Mesenteric fat pad (tissue), 1 donor: ENCODE measurements at places on chromosomes 13 and 19.

DNA sequence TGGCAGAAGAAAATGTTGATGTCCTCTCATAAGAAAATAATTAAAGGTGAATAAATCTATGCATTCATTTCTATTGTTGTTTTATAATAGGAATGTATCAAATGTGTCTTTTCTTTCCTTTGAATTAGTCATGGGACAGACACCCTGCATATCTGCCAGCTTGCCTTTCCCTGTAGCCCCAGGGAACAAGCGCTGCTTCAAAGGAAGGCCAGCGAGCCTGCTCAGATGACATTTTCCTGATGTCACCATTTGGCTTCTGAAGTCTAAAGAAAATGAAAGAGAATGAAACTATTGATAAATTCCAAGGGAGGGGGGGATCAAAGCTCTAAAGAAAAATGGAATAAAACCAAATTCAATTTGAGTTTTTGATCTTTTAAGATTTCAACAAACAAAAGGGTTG lies 574.8 kb downstream of the IRS2 start:
- DNase-seq = no peak

- DNase-seq = no peak
These were observed 1.1 kb downstream of the KMT5C start for GRCh38 chr19:55340784-55341147.

DNA sequence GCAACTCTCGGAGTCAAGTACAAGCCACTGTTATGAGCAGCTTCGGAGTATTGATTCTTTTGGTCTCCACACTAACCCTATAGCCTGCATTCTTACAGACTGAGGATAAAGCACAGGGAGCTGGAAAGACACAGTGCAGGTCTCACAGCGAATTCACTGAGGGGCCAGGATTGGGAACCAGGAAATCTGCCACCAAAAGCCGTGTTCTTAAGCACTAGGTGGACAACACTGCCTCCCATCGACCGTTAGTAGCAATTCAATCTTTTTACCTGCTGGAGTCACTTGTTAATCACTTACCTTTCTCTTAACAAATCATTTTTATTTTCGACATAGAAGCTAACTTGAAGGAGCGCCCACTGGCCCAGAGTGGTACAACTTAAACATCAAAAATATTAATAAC lies 6.3 kb downstream of the PMIS2 start:
- DNase-seq = no peak

DNA sequence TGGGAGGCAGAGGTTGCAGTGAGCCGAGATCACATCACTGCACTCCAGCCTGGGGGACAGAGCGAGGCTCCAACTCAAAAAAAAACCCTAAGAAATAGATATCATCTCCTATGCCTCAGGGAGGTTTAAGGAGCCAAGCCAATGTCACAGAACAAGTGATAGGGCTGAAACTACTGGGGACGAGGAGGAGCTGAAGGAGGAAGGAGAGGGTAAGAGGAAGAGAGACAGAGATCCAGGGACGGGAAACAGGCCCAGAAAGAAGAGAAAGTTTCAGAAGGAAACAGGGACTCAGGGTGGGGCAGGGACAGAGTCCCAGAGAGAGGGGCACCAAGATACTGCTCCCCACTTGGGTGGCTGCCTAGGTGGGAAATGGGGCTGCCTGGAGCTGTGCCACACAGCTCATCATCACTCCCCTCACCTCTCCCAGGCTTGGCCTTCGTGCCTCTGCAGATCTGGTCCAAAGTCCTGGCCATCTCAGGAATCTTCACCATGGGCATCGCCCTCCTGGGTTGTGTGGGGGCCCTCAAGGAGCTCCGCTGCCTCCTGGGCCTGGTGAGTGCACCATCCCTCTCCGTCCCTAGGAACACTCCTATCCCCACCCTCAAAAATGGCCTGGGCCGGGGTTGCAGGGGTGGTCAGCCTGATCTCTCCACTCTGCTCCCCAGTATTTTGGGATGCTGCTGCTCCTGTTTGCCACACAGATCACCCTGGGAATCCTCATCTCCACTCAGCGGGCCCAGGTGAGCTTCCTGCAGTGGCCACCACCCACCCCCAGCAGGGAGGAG lies 1.5 kb downstream of the CD37 start:
- DNase-seq = peak; percentile 87

GRCh38 chr13:73162912-73163911 lies 104.4 kb downstream of the KLF5 start:
- no peak for DNase-seq

DNA sequence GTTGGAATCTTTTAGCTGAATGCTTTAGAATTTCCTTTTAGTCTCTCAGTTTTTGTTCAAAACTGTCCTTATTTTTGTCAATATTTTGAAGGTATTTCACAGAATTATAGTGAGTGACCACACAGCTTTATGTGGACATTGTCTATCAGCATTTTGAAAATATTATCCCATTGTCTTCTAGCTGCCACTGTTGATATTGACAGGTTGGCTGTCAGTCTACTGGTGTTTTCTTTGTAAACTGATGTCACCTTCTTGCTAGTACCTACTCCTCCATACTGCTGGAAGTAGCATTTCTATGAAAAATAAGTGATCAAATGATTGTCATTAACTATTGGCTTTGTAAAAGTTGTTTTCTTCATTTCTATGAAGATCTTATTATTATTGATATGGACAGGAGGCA lies 256.8 kb downstream of the KLF12 start:
- DNase-seq = no peak

- DNase-seq = no peak
These were observed 10.5 kb downstream of the ZNF112 start for GRCh38 chr19:44345959-44346358.

DNA sequence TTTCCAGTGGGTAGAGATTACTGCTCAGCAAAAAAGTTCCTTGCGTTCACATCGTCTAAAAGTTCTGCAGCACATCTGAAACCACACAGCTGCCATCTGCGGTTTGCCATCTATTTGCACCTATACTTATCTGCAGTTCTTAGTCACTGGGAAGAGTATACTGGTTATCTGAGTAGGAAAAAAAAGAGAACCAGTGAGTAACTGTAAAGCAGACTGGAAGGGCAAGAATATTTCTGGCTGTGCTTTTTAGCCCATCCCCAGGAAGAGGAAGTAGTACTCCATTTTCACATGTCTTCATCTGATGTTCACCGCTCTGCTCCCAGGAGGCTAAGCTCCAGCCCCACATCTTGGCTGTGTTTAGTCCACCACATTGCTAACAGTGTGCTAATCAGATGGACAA lies 35.6 kb downstream of the EFNB2 start:
- no peak for DNase-seq

DNA sequence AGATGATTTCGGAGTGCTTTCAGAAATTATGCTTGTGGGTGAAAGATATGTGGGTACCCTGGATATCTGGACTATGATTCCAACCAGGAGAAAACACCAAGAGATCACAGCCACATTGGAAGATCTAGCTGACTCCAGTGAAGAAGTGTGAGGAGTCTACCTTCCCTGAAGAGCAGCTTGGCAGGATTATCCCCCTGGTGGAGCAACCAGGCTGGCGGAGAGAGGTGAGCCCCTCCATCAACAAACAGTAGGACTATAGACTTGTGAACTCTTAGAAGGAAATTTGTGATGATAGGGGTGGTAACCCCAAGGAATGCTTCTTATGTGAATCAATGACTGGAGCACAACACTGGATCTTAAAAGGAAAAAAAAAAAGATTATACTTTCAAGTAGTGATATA lies 47.8 kb upstream of the DIAPH3 start:
- DNase-seq = no peak

DNA sequence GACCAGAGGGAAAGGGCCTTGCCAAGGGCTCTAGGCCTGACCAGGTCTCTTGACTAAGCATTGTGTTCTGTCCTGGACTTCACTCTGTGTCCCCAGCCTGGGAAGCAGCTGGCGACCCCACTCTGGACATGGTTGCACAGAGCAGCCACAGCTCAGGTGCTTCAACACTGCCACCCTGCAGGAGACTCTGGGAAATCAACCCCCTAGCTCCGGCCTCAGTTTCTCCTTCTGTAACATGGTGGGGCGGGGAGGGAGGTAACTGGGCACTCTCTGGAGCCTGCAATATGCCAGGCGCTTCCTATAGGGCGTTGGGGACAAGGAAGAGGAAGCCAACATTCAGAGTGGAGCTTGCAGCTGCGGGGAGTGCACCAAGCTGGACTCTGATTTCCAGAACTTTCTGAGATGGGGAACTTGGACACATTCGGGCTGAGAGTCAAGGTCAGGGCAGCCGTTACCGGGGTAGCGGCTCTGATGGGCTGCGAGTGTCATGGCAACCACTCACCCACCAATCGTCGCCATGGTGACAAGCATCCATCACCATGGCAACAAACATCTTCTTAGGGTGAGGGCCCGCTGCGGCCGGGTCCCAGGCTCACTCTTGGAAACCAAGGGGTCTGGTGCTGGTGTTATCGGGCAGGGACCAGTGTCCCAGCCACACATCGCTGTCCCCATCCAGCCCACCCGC lies 12.8 kb downstream of the F2RL3 start:
- DNase-seq = peak; percentile 86

GRCh38 chr13:43085545-43085944 lies 62.2 kb downstream of the DNAJC15 start:
- no peak for DNase-seq

- DNase-seq = no peak
These were observed 991 bp downstream of the ABHD17A start for GRCh38 chr19:1884291-1884718.

- DNase-seq = no peak
These were observed 1306.9 kb downstream of the UQCRFS1 start for GRCh38 chr19:27906081-27906480.
